ENCODE measurements at places on chromosomes 2 and 18. TPM values are rescaled to one million over a fixed set of nuclear protein-coding genes. Genes with fewer than 3 reads are reported as not detected.

DCDC2C gene
- total RNA-seq: 7.3 TPM

RBBP8 gene
- total RNA-seq: 13.1 TPM

MRPL30 gene
- total RNA-seq: 19.7 TPM

ASXL3 gene
- 7.2 TPM for total RNA-seq

GRCh38 chr2:196041786-196042185, 26.9 kb downstream of the DNAH7 start:
- DNase-seq: no peak

Data from tibial nerve (tissue), 4 donors.